ENCODE measurements at places on chromosomes 11 and 22.

DNA sequence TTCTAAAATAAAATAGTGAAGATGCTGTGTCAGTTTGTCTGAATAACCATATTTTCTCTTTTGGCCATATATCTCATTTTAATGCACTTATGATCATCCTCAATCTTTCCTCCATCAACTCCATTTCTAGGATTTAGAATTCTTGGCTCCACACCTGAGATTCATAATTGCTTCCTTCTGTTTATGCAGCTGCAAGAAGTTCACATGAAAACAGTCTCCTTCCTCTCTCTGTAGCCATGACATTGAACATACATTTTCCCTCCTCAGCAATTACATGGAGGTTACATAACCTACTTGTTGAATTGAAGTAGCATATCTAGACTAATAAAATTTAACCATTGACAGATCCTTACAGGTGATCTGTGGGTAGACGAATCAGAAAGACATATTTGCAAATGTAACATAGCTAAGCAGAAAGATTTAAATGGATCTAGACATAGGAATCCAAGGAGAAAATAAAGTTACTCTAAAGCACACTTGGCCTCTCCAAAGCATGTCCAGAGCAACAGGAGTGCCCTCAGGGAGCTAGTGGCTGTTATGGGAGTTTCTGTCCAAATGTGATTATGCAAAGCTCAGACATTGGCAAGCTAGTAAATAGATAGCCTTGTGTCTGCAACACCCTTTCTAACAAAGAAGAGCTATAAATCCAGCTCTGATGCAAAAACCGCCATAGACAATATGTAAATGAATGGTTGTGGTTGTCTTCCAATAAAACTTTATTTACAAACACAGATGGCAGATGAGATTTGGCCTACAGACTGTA lies 119.9 kb upstream of the MPPED2 start:
- DNase-seq = no peak

DNA sequence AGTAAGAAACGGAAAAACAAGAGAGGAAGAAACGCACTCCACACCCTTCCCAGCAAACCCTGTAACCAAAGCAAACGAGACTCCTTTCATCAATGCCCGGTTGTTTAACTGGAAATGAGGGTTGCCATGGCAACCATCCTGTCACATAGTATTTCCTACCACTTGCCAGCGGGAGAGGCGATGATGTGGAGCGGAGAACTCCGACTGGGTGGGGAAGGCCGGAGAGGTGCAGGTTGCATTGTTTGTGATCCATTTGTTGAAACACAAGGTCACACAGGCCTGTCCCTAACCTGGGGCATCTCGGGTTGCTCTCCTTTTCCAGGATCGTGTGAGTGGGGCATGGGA lies 609.9 kb downstream of the BUD13 start:
- DNase-seq = no peak

- no peak for DNase-seq
Measured at GRCh38 chr11:47285969-47286770, 16.2 kb downstream of the MADD start.

DNA sequence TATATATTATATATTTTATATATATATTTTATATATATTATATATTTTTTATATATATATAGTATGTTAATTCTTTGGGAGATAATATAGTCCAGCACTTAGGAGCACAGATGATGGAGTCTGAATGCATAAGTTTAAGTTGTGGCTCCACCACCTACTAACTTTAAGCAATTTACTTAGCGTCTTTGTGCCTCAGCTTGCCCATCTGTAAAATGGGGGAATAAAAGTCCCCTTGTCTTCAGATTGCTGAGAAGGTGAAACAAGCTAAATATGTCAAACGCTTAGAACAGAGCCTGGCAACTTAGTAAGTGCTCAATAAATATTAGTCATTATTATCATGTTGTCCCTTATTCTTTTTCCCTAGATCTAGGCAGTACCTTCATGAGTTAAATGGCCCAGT lies 27.5 kb downstream of the DSCAML1 start:
- no peak for DNase-seq

DNA sequence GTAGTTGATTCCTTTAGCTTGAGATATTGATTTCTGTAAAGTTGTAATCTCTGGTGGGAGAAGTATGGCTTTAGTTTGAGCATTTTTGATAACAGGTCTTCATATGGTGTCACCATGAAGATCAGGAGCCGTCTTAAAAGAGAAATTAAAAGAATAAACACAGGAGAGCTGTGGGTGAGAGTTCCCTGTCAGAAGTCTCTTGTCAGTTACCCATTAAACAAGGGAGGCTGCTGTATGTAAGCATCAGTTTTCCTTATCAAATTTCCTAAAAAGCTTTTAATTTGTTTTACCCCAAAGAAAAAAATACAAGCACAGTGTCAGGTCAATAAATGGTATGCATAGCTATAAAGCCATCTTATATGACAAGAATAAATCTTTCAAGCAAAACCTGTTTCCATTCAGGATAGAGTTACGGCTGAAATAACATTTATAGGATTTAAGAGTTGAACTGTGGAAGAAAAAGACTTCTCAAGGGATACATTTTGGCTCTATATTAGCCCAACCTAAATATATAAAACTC lies 767.5 kb downstream of the JRKL start:
- DNase-seq = no peak

- DNase-seq = no peak
Measured at GRCh38 chr22:45225732-45226502, 14.8 kb downstream of the KIAA0930 start.
